Keratinocyte (primary cell): ENCODE measurements at places on chromosomes 4 and X.

- DNase-seq: no peak
Observed at GRCh38 chr4:32661229-32661628, 1941.1 kb downstream of the PCDH7 start.

- DNase-seq: no peak
Observed at GRCh38 chr4:6526671-6527091, 48.3 kb upstream of the MAN2B2 start.

- DNase-seq: no peak
Observed at GRCh38 chr4:141390571-141390970, 169.9 kb downstream of the ZNF330 start.

DNA sequence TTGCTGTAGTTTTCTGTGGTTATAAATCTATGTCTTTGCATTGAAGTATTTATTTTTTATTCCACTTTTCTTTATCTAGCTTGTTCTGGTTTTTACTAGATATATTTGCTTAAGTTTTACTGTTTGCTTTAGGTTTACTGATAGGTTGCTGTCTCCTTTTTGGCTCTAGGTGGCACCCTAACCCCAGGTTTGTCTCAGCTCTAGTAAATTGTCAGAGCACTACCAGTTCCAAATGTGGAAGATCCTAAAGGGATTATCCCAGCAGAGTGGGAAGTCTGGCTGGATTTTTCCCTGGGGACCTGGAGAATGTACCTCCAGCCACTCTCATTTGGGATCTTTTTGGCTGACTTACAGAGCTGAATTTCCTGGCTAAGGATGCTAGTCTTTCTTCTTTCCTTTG is 106.1 kb downstream of the PBDC1 start:
- DNase-seq: no peak

DNA sequence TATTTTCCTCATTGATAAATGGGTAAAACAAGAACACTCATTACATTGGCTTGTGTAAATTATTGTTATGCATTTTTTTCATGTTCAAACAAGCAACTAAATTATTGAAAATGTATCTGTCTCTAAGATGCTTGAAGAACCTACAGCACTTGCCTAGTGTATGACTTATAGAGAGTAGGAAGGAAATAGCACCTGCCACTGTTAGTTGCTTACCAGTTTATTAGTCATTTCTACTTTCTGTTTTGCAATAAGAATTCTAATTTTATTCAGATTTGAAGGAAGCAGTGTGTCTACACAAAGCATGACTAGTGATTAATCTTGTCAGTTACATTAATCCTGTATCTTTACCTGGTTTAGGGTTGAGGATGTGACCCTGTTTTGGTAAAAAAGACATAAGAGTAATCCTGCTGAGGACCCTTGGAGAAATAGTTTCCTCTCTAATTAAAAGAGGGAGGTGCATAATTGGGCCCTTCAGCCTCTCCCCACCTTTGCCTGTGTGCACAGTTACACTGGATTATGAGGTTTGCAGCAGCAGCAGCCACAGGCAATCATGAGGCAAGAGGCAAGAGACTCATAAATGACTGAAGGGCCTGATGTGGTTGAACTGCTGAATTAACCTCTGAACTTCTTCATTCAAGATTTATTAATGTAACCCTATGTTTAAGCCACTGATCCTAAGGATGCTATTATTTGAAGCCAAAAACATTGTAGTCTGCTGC is 1202.1 kb downstream of the ADGRL3 start:
- DNase-seq: no peak

DNA sequence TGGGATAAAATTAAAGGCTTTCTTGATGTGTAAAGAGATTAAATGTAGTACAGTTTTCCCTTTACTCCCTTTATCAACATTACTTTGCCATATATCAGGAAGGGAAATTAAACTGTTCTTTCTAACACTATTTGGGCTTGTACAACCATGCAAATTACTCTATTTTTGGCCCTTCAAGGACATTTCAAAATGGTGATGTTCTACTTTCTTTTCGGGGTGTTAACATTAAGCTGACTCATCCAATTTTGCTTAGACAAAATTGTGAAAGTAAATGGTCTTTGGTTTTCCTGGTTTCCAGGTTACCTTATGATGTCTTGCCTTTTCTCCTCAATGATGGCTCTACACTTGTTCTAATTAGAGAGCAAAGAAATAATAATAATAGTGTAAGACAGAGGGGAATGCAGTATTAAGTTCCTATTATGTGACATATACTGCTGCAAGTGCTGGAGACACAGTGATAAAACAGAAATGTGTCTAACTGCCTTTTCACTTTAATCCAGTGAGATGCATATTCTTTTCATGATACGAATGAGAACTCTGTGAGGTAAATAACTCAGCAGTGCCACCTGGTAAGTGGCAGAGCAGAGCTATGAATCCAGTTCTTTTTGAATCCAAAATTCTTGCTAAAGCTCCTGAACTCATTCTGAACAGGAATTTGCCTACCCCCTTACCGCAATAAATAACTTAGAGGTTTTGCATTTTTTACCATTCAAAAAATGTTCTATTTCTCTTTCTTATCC is 35.7 kb upstream of the PDE5A start:
- no peak for DNase-seq

DNA sequence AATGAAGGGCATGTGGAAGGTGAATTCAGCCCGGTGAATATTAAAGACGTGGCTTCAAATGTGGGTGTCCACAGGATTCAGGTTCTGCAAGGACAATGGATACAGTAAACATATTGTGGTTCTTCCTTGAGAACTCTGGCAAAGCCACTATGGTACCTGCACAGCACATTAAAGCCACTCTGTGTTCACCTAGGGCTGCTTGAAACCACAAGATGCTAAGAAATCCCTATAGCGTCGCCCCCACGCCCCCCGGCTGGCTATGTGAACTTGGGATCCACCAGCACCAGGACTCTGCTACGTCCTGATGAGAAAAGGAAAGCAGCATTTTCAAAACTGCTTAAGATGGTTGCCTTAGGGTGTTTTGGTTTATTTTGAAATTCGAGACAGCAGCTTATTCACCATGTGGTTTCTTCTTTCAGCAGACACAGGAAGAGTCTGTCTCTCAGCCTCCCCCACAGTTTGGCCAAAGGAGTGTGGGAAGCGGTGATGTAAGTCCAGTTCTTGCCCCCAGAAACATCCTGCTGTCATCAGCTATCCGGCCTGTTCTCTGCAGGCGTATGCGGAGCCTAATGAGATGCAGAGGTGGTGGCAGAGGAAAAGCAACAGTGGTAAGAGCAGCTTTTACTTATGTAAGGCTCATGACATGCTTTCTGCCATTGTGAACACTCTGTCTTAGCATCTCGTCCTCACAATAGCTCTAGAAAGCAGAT is 111.5 kb downstream of the AFAP1 start:
- DNase-seq: no peak

GRCh38 chr4:117984366-117984680 is 50.0 kb upstream of the NDST3 start:
- DNase-seq: no peak

DNA sequence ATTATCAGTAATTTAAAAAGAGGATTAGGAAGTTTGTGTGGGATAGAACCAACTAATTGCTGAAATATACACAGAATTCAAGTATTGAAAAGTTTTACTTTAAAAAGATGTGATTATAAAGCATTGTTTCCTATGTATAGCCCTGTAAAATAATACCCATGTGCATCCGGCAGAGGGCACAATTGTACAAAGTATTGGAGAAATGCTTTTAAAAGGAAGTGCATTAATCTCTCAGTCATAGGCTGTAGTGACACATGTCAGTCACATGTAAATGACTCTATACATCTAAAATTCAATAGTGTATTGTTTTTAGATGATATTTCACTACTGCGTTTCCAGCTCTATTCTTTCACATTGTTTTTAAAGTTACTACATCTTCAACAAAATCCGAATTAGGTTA is 9.7 kb upstream of the GEMIN8 start:
- DNase-seq: no peak

DNA sequence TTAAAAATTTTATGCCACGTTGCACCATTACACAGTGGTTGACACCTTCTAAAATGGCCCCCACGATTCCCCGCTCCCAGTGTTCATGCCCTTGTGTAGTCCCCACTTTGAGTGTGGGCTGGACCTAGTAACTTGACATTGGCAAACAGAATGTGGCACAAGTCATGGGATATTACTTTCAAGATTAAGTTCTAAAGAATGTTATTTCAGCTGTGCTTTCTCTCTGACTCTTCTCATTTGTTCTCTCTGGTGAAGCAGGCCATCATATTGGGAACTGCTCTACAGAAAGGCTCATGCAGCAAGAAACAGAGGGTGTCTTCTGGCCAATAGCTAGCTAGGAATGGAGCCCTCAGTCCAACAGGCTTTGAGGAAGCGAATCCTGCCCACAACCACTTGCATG is 67.1 kb downstream of the ATXN3L start:
- DNase-seq: no peak

GRCh38 chrX:1451661-1452515 is 821 bp downstream of the ASMTL start:
- no peak for DNase-seq

GRCh38 chr4:9970399-9971011 is 50.8 kb downstream of the SLC2A9 start:
- no peak for DNase-seq

DNA sequence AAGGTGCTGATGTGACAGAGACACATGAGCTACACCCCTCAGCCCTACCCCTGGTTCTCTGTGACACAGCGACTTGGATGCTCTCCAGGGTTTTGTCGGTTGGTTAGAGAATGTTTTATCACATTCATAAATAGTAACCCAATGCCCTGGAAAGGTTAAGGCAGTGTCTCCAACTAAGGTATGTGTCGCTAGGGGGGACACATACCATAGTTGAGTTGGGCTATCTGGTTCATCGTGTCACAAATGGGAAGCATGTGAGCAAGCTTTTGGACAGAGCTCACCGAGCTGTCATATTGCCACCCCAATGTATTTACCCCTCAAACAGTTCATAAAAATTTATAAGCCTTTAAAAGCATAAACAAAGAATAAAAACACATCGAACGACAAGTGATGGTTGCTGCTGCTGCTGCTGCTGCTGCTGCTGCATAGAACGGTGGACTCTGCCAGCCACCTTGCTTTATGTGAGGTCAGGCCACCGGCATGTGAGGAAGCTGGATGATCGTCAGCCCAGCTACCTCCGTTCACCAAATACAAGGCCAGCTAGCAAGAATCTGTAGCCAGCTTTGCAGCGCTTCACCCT is 55.9 kb downstream of the STOX2 start:
- DNase-seq: no peak

GRCh38 chrX:96436105-96436504 is 248.5 kb upstream of the DIAPH2 start:
- no peak for DNase-seq

- DNase-seq: no peak
Observed at GRCh38 chr4:174521800-174522182, 497 bp downstream of the HPGD start.

- no peak for DNase-seq
Observed at GRCh38 chr4:44446191-44446590, 2.4 kb downstream of the KCTD8 start.

- DNase-seq: no peak
Observed at GRCh38 chr4:113537628-113538027, 223.9 kb downstream of the CAMK2D start.

- no peak for DNase-seq
Observed at GRCh38 chr4:62126064-62126732, 926.1 kb downstream of the ADGRL3 start.

DNA sequence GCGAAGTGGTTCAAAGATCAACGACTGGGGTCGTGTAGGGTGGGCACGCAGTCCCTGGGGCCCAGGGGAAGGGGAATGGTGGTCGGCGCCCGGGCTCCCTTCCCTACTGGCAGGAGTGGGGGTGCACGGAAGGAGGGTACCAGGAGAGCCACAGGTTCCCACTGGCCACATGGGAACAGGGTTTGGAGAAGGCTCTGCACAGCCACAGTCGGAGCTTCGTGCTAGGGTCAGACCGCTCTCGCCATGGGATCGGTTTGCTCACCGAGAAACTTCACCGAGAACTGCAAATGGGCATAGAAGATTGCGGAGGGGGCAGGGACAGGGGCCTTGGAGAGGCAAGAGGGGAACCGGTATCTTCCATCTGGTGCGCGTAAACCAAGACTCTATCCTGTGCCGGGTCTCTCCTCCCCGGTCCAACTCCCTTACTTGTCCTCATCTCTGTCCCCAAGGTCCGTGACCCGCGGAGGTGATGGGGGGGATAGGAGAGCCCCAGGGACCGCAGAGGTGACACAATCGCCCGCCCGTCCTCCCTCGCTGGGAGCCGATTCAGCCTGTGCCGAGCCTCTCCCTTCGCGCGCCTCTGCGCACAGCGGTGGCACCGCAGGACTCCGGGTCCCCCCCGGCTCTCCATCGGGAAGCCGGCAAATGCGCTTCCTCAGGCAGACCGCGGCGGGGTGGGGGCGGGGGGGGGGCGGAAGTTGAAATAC is 1.0 kb downstream of the SCD5 start:
- no peak for DNase-seq

GRCh38 chr4:165199286-165199685 is 8.1 kb upstream of the KLHL2 start:
- DNase-seq: no peak

- DNase-seq: no peak
Observed at GRCh38 chr4:168696826-168697225, 200.0 kb downstream of the PALLD start.

DNA sequence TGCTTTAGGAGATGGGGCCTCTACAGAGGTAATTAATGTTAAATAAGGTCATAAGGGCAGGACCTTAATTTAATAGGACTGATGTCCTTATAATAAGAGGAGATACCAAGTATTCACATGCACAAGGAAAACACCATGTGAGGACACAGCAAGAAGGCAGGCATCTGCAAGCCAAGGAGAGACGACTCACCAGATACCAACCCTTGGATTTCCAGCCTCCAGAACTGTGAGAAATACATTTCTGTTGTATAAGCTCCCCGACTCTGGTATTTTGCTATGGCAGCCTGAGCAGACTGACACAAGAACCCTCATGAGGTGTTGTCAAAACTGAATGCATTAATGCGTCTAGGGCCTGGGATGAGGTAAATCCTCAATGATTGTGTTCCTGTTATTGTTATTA is 56.2 kb upstream of the MAPK10 start:
- DNase-seq: no peak

- DNase-seq: no peak
Observed at GRCh38 chrX:9171841-9172463, 138.0 kb upstream of the FAM9B start.

DNA sequence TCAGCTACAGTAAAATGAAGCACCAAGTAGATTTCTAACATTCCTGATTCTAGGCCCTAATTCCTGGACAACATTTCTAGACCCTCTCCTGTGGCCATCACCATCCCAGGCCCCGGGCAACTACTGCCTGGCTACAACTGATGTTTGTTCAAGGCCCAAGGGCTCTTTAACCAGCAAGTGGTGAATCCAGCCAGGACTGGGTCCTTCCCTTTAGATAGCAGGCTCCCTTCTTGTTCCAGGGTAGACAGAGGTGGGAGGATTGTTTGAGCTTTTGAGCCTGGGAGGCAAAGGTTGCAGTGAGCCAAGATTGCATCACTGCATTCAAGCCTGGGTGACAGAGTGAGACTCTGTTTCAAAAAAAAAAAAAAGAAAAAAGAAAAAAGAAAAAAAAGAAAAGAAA is 12.7 kb upstream of the AADAT start:
- DNase-seq: no peak
